ENCODE measurements at places on chromosomes 3 and 15.

DNA sequence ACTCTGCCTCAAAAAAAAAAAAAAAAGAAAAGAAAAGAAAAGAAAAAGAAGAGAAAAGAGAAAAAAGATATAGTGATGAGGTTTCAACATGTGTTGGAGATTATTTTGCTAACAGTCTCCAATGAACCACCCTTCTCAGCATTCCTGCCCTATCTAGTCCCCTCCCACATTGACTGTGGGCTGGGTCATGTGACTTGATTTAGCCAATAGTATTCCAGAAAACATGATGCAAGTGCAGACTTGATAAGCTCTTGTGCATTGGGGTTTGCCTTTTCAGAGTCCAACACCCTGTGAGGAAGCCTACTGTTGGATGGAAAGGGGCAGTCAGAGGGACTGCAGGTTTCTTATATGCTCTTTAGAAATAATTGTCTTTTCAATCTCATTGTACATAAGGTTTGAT, 37.8 kb upstream of the MED12L start:
- no peak for DNase-seq

DNA sequence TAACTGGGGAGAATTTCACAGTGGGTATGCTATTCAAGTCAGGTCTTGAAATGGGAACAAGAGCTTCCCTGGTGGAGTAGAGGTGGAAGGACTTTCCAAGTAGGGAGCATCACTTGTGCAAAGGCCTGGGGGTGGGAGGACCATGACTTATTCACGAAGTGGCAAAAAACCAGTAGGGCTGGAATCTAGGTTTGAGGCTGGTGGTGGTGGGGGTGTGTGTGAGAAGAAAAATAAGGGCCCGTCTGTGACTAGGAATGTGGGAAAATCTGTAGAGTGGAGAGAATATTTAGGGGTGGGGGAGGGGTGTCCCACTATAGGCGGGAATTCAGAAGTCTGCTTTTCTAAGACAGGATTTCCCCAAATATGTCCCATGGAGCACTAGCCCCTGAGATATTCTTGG, 271.9 kb upstream of the TBL1XR1 start:
- DNase-seq = no peak

DNA sequence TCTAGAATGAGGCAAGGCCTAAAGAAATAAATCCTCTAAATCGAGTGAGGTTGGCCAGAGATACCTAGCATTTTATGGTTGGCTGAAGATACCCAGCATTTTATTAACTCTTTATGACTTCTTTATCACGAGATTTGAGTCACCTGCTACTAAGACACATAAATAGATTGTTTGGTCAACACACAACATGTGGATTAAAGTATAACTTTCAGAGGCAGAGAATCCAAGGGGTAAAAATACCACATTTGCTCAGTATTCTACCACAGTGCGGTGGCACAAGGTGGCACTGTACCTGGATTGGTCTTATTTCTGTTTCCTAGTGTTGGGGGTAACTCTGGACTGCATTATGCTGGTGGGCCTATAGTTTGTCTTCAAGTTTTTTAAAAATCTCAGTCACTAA, 27.0 kb upstream of the VILL start:
- no peak for DNase-seq

- DNase-seq = no peak
Measured at GRCh38 chr3:133987136-133987535, 42.6 kb downstream of the SLCO2A1 start.

- DNase-seq = no peak
Measured at GRCh38 chr15:72859757-72860145, 76.2 kb upstream of the ADPGK start.

- peak; percentile 12 for DNase-seq
Measured at GRCh38 chr3:179272385-179272784, 21.5 kb upstream of the KCNMB3 start.

DNA sequence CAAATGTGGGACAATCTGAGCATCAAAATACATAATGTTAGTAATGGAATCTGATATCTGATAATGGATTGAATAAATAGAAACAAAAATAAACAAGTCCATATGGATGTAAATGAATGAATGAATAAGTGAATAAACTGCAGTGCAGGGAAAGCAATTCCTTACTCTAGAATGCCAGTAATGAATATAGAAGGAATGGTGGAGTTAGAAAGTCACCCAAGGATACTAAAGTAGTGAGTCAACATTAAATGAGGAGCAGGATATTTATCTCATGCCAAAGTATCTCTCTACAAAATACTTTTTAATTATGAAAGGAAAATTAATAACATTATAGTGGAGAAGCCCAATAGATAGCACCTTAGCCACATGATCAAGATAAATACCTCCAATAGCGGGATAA, 300.3 kb downstream of the FEZF2 start:
- DNase-seq = no peak

GRCh38 chr3:197406266-197406665, 107.9 kb upstream of the DLG1 start:
- DNase-seq = no peak

DNA sequence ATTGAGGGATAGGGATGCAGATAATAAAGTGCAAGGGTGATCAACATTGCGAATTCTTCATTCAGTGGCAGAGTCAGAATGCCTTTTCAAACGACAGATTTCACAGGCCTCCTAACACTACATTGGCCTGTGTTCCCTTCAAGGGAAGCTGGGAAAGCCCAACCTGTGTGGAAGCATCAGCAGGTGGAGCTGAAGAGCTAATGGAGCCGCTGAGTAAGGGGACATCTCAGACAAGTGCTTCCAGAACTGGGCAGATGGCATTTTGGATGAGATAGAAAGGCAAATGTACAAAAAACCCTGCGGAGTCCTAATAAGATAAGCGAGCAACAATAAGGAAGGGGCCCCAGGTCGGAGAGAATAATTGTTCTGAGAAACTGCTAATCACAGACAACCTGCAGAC, 8.5 kb upstream of the SLC24A5 start:
- no peak for DNase-seq

GRCh38 chr15:101115786-101116680, 135.8 kb downstream of the CHSY1 start:
- DNase-seq = no peak

- DNase-seq = no peak
Measured at GRCh38 chr15:48631176-48631770, 14.2 kb downstream of the FBN1 start.

- no peak for DNase-seq
Measured at GRCh38 chr3:94978084-94978483, 915.2 kb downstream of the NSUN3 start.

- DNase-seq = no peak
Measured at GRCh38 chr15:57823325-57823882, 116.9 kb downstream of the POLR2M start.

DNA sequence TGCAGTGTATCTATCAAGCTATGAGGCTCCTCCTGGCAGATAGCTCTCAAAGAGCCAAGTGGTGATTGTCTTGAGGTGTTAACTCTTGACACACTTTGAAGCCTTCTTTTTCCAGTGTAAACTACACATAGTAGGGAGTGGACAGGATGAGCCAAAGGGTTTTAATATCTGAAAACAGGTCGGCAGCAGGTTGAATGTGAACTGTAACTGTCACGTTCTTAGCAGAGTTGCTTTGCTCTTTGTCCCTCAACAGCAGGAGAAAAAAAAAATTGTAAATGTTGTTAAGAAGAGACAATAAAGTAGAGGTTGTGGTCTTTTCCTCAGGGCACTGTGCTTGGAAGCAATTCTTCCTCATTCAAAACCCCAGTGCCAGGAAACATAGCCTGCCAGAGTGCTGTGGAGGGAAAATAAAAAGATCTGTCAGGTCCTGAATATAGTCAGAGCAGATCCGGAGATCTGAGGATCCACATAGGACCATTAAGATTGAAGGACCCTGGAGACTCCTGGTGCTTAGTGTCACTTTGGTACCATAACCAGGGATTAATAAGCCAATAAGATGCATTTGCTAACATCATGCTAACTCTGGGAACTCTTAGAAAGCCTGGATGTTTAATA, 229.7 kb downstream of the NAALADL2 start:
- DNase-seq = no peak

DNA sequence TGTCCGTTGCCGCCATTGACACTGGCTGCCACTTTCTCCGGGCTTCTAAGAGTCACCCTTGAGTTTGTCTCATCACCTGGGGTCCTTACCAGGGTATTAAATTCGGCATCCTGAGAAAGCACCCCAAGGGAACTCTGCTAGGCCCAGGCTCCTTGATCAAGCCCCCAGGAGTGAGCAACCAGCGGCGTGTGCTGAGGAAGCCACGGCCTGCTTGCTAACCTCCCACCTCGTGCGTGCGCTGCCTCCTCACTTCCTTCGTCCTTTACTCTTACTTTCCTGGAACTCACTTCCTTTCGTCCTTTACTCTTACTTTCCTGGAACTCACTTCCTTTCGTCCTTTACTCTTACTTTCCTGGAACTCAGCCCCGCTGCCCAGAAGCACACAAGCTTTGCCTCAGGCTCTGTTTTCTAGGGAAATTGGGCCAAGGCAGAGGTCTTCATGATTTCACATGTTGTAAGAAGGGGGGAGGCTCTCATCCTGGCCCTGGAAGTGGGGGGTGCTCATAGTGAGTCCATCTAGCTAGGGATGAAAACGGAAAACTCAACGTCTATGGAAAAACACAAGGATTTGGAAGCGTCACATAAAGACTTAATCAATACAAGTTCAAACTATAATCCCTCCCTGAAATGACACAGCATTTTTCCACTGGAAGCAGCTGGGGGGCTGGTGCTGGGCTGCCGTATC, 36.7 kb upstream of the BDH1 start:
- no peak for DNase-seq

GRCh38 chr3:4596612-4597011, 103.5 kb downstream of the ITPR1 start:
- no peak for DNase-seq

DNA sequence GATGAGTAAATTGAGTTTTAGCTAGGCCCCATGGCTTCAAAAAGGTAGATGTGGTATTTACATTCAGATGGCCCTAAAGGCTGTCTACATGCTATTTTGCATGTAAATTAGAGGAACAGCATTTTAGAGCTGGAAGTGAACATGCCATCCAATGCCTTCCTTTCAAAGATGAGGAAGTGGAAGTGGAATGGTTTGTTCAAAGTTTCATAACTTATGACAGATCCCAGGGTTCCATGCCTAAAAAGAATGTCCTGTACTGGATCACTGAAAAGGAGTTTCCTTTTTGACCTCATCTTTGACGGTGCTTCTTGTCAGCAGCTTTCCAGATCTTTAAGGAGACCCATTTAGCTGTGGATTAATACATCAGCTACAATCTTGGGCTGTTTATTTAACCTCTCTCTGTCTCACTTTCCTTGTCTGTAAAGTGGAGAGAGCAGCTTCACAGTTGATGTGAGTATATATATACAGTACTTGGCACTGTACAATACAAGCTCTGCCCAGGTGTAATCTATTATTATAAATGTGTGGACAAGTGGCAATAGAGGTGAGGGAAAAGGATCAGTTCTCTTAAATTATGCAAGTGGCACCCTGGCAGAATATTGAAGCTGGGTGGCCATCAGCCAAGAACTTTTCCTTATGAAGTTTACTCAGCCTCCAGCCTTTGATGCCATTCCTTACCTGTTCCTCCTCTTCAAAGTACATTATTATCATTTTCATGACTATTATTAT, 68.7 kb upstream of the GOLGA8B start:
- DNase-seq = no peak

- no peak for DNase-seq
Measured at GRCh38 chr3:194365978-194366490, 3.5 kb downstream of the LRRC15 start.

DNA sequence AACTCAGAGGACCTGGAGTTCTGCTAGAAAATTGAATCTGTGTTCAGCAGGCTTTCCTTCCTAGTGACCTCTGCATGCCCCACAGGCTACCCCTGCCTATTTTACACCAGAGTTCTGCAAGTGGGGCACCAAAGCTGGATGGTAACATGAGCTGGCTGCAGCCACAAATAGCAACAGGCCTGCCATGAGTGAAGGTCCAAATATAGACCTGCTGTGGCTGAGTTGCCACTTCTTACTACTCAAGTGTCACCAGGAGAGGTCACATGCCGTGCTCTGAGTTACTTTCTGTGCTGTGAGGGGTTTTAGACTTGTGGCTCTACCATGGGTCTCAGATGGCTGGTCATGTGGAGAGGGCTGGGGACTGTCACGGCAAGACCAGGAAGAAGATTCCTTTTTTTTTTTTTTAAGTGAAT, at the start of gene FSD2:
TSS of gene FSD2 (minus strand) at position 76 of the 413 bp plus-strand sequence. CDS start 18,679 bp downstream, outside the sequence.
- DNase-seq = peak; percentile 24

DNA sequence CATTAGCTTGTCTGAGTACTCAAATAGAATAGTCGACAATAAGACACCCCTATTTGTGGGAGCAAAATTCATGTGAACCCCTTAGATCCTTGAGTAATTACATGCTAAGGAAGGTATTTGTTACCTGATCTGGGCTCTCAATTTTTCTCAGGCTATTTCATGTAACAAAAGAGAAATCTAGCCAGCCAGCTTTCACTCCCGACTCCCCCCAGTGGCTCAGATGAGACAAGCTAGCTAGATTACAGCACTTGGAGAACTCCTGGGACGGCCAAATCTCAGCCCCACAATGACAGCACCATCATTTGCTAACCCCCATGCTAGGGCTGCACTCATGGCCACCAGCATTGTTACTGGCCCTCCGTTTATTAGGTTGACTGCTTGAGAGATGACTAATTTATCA, 41.3 kb downstream of the GLDN start:
- DNase-seq = no peak

DNA sequence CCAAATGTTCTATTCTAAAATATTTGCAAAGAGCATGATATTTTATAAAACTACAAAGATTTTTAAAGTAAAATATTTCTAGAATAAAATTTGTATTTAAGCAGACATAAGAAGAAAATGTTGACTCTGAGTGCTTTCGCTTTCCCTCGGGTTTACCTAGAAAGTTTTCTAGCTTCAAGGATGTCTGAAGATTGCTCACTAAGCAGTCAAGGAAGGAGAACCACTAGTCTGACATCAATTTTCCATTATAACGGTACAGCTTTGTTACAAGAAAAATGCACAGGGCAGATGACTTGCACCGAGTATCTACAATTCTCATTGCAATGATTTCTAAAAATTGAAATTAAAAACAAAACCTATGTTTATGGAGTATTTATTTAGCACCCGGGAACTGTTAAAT, 14.2 kb downstream of the GPR15 start:
- DNase-seq = no peak

- DNase-seq = no peak
Measured at GRCh38 chr3:70726961-70727360, 414.5 kb upstream of the MDFIC2 start.
